ENCODE measurements at places on chromosomes 4 and X. TPM values are rescaled to one million over a fixed set of nuclear protein-coding genes. Genes with fewer than 3 reads are reported as not detected.
A peak's percentile ranks its signal among the peaks of the same experiment; 100 is the strongest.

DNA sequence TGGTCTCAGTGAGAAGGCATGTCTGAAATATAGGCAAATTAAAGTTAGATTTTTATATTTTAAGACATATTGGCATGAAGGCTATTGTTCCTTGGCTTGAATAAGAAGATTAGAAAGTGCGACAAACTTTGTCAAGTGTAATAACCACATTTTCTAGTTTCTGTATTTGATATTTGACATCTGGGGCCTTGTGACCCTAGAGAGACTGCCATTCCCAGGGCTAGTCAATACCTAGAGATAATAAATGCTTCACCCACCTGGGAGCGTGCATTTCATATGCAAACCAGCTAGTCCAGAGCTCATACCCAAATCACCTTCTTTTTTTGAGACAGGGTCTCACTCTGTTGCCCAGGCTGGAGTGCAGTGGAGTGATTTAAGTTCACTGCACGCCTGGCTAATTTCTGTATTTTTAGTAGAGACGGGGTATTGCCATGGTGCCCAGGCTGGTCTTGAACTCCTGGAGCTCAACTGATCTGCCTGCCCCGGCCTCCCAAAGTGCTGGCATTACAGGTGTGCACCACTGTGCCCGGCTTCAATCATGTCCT, 62.6 kb downstream of the COQ2 start:
- no peak for DNase-seq

DNA sequence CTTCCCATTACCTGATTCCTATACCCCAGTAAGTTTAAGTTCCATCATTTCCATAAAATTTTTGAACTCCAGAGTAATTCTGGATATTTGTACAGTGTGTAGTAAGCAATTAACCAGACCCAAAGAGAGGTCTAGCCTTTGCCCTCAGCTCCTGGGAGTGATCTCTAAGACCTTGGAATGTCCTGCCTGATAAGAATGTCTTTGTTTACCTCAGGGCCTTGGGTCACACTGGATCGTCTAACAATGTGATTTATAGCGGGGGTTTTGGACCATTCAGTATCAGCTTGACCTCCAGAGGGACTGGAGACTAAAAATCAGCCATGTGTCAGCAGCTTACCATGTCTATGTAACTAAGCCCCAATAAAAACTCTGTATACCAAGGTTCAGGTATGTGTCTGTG, 330.9 kb upstream of the PPP1R2C start:
- no peak for DNase-seq

DNA sequence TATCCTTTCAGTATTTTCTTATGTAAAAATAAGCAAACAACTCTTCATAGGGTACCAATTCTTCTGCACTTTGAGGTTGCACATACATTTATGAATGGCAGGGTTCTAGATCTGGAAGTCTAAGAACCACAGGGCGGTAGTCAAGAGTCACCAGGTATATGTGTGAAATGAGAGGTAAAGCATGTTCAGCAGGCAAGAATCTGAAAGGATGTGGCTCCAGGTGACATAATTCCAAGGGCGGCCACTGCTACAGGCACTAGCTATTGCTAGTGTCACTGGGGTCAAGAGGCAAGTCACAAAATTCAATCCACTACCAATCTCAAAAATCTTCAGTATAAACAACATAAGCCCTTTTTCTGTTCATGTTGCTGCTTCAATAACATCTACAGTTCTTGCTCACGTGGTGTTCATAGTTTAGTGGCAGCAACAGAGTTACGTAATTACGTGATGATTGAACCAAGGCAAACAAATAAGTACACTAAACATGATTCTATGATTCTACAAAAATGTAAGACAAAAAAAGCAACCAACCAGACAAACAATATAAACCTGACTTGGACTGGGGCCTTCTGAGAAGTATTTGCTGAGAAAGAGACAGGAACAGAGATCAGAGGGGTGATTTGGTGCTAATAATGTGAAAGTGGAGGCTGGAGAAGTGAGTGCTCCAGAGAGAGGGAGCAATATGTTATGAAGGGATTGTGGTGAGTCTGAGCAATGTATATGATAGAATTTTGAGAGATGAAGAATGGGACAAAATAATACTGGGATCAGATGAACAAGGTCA, 101.7 kb downstream of the NAA11 start:
- DNase-seq = no peak

DNA sequence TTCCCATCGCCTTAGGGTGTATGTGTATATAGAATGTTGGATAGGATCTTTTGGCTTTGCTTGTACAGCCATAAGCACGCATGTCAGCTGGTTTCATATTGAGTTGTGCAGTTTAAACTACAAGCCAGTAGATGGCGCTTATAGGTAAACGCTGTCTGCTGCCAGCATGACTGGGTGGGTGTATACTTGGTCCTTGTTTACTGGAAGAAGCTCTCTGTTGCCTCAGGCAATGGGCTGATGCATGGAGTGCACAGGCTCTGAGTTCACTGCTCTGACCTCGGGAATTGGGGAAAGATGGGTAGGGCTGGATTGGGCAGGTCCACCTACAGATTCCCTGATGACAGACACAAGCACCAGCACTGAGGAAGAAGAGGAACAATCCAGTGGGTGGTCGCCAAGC, 831.5 kb downstream of the STIM2 start:
- DNase-seq = peak; percentile 55

GRCh38 chr4:108240366-108240765, 71.6 kb upstream of the LEF1 start:
- DNase-seq = no peak

GRCh38 chr4:183132081-183132480, 33.0 kb downstream of the WWC2 start:
- no peak for DNase-seq

DNA sequence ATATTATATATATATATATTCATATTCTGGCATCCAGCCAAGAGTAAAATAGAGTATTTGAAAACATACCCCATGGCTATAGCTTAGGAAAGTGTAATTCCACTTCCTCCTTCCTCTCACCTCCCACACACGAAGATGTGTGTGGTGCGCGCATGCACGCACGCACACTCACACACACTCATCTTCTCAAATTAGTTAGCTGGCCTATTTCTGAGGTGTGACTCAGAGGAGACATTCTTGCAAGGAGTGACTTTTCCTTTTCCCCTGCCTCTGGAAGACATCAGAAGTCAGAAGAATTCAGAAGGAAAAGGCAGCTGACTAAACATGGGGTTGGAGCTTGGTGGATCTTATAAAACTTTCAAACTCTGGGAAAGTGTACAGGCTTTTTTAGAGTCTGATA, 8.8 kb downstream of the ENPEP start:
- DNase-seq = no peak

- peak; percentile 76 for DNase-seq
Measured at GRCh38 chr4:123856689-123857545, 460.3 kb downstream of the SPRY1 start.

DNA sequence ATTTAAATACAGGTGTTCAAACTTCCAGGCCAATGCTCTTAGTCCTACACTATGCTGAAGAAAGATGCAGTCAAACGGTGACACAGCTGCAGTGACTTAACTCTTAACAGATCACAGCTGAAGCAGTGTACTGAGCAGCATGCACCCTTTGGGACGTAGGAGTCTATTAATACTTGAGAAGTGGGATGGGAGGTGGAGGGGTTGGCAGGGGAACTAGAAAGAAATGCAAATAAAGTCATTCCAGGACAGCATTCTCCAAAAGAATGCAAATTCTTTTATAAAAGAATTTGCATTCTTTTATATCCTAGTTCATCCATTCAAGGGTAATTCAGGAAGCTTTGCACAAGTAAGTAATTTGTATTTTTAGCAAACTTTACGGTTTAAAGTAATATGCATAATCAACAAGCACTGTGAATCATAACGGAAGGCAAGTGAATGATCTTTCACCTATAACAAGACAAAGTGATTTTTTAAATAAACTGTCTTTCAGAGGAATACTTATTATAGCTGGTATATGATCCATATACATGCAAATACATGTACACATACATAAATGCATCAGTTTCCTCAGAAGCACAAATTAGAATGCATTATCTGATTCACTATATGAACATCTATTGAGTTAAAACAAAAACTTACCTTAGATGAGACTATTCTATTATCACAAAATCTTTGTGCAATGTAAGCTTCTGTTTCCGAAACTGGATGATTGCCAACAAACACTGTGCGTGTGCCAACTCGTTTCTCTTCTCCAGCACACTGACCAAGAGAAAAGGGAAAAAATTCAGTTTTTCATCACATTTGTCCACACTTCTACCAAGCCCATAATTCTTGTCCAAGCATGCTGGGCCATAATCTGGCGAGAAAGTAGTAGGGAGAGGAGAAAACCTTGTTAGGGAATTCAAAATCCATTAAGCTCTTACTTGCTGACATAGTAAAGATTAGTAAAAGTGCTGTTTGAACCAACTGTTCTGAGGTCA, 106.5 kb downstream of the ATP11C start:
- peak; percentile 4 for DNase-seq

GRCh38 chrX:19272452-19272851, 71.3 kb upstream of the PDHA1 start:
- DNase-seq = no peak

GRCh38 chr4:120703908-120704307, 218.6 kb downstream of the PRDM5 start:
- no peak for DNase-seq

GRCh38 chr4:132866616-132867015, 282.5 kb upstream of the PCDH10 start:
- no peak for DNase-seq

GRCh38 chrX:21943460-21944135, 3.1 kb downstream of the SMS start:
- DNase-seq = no peak

DNA sequence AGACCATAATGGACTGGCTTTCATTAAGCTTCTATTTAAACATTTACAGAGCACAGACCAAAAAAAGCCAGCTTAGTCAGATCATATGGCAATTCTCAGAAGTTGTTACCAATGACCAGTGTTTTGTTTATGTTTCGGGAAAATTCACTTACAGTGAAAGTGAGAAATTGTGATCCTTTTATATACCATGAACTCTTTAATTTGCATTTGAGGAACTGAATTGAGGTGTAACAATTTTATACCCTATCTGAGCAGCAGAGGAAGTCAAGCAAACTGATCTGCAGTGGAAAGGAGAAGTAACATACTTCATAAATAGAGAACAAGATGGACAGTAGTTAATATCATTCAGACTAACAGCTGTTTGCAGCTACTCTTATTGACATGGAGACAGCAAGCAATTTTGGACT, 97.1 kb downstream of the TMA16 start:
- DNase-seq = no peak

- no peak for DNase-seq
Measured at GRCh38 chr4:74953647-74954046, 20.7 kb downstream of the PARM1 start.

DNA sequence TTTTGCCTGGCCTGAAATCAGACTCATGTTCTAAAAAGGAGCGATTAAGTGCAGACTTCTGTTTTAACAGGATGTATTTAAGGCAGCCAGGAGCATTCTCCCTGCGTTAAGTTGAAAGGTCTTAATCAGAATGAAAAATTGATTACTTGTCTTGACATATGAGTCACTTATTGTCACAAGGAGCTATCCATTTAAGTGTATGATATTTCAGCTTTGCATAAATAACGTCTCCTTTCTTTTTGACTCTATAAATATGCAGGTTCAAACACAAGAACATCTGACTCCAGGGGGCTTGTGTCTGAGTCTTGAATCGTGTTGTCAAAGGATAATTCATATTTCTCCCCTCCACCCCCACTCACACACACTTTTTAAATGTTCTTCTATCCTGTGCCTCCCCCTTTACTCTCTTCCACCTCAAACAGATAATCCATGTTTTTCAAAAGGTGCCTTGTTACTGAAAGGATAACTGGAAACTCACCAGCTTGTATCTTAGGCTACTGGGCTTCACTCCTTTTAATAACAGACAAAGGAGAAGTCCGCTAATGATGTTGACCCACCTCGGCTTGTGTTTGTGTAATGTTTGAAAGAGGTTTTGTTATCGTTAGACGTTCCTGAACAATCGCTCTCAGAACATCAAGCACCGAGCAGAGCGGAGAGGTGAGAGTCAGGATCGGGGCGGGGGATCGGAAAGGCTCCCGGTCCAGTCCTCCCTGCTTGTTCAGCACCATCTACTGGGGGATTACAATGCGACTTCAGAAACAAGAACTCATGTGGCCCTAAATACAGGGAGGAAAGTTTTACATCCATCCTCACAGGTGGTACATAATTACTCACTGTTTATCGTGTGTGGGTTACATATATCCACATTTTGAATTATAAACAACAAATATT, 107.5 kb upstream of the RPL34 start:
- DNase-seq = peak; percentile 62

DNA sequence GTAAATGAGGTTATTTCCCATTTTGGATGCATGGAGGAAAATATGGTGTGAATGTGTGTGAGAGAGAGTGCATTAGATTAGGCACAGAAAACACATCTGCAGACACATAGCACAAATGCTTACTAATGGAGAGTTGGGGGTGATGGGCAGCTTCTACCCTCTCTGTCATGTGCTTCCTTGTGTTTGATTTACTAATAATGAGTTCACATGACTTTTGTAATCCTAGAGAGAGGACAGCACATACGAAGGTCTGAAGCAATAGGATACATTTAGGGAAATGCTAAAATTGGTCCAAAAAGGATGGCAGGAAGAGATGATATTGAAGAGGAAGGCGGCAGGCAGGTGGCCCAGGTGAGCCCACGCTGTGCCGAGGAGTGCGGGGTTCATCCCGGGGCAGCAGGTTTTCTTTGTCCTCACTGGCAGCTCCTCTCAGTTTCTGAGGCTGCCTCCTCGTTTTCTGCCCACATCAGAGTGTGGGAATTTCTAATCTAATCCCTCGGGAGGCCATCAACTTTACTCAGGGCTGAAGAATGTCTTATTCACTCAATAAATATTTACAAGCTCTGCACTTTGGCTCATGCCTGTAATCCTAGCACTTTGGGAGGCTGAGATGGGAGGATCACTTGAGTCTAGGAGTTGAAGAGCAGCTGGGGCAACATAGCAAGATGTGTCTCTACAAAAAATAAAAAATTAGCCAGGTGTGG, 15.9 kb upstream of the MAP9 start:
- no peak for DNase-seq

DNA sequence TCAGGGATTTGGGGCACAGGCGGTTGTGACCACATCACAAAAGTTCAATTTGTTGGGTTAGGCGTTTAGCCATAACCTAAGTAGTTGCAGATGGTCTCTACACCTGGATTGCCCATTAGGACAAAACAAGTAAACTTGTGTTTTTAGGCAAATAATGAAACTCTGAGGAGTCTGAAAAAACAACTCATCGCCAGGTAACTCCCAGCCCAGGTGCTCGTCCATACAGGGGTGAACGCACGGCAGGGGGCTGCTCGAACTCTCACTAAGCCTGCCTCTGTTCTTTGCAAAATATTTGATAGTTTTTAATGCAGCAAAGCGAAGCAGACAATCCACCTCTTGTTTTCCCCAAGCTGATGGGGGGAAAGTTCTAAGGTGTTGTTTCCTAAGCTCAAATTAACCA, 559 bp upstream of the RHOH start:
- no peak for DNase-seq

DNA sequence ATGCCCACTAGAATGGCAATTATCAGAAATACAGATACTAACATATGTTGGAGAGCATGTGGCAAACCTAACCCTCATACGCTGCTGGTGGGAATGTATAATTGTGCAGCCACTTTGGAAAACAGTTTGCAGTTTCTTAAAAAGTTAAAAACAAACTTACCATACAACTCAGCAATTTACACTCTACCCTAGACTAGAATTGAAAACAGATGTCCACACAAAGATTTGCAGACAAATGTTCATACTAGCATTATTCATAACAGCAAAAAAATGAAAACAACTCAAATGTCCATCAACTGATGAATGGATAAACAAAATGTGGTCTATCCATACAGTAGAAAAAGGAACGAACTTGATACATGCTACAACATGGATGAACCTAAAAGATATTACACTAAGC, 64.4 kb downstream of the SLC9A7 start:
- no peak for DNase-seq

NMU gene
- 8.6 TPM for total RNA-seq

WWC2 gene
- 13.0 TPM for total RNA-seq

CSAG1 gene
- 5.7 TPM for total RNA-seq

DCAF8L2 gene
- total RNA-seq = not detected

DTHD1 gene
- total RNA-seq = 0.37 TPM
